T-helper 17 cell (primary cell): ENCODE measurements at places on chromosomes 2 and 18.

GRCh38 chr2:78754930-78755329 lies 270.6 kb upstream of the REG3G start:
- DNase-seq: no peak

DNA sequence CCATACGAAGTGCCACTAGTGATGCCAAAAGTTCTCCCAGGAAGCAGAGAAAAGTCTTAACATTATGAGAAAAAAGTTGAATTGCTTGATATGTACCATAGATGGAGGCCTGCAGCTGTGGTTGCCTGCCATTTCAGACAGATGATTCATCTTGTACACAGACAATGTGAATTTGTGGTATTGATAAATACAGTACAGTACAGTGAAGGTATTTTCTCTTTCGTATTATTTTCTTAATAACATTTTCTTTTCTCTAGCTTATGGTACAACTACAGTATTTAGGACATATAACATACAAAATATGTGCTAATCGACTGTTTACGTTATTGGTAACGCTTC lies 33.6 kb upstream of the VWC2L start:
- DNase-seq: no peak

- no peak for DNase-seq
Measured at GRCh38 chr2:175627405-175627804, 374.7 kb downstream of the LNPK start.

DNA sequence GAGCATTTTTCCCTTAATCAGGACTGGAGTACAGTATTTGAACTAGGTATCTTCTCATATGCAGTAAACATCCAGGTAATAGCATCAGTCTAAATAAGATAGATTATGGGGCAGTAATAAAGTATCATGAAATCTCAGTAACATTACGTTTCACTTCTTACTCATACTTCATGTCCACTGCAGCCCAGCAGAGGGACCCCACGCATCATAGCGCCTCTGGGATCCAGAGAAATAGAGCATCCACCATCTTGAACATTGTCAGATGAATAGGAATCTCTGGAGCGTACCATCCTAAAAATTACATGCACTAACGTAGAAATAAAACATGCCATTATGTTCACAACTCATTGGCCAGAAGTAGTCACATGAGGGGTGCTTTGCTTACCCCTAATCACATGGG lies 499.0 kb downstream of the CPS1 start:
- DNase-seq: no peak

DNA sequence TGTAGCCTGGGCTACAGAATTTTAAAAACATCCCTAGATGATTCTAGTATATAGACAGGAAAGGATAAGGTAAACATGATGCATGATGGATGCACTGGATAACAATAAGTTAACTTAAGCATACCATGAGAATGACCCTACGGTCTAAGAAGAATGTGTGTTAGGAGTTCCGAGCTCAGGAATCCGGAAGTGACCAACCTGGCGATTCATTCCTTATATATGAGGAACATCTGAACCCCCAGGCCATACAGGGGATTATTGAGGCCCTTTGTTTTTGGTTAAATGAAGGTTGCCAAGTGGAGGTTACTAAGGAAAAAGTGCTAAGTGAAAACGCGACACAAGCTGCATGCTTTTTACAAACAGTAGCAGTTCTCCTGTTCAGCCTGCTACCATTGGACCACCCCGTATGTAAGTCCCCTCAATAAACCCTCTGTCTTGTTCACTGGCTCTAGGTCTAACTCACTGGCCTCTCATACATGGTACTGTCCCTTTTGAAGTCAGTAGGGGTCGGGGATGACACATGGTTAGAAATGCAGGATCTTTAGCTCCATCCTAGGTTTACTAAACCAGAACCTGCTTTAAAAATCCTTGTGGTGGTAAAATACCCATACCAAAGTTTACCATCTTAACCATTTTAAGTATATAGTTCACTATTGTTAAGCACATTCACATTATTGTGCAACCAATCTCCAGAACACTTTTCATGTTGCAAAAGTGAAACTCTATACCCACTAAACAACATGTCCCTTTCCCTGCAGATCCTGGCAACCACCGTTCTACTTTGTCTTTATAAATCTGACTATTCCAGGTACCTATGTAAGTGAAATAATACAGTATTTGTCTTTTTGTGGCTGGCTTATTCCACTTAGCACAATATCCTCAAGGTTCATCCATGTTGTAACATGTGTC lies 111.0 kb upstream of the MAP4K3 start:
- no peak for DNase-seq

DNA sequence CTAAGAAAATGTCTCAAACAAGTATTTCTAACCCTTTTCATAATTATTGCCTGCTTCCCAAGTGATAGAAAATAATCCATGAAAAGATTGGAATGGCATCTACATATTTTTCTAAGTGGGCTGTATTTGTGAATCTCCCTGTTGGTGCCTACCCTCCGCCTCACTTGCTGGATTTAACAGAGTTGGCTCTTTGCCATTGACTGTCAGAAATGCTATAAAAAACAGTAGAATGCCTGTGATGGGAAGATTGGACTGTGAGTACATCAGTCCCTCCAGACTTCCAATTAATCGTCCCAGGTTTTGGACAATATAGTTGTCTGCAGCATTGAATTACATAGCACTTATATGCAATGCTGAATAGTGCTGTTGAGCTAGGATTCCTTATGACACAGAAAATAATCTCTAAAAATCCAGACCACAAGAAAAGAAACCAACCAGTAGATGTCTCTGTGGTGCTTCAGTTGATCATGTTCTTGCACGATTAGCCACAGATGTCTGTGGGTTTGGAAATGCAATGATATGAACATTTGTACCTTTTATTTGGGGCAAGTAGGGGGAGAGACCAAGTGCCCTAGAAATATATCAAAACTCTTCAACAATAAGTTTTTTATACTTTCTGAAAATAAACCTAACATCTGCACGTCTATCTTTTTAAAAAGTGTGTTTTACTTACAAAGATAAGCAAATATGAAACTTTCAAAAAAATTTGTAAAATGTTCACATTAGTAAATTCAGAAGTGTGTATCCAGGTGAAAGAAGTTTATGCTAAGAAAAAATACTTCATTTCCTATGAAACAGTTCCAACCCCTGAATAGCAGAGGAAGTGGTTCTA lies 88.5 kb downstream of the DYNAP start:
- no peak for DNase-seq

GRCh38 chr2:197140045-197140444 lies 170.5 kb downstream of the ANKRD44 start:
- DNase-seq: no peak

DNA sequence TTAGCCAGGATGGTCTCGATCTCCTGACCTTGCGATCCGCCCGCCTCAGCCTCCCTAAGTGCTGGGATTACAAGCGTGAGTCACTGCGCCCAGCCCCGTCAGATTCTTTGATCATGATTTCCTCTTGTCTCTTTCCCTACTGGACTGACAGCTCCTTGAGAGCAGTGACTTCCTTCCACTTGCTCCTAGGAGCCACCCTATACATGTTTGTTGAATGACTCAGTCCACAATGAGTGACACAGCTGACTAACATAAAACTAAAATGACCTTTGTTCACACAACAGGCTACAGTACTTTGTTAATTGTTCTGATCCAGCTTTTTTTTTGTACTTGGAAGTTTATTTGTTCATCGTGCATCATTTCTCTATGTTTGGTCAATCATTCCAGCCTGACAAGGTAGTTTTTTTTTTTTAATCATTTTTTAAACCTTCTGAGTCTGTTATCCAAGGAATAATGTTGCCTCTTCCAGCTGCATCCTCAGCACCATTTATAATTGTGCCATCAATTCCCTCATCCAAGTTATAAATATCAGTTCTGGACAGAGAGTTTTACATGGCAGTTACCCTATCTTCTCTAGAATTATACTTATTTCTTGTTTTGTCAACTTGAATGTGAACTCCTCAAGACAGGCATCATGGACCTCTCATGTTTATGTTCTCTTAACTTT lies 42.9 kb upstream of the TUBA3E start:
- DNase-seq: no peak

DNA sequence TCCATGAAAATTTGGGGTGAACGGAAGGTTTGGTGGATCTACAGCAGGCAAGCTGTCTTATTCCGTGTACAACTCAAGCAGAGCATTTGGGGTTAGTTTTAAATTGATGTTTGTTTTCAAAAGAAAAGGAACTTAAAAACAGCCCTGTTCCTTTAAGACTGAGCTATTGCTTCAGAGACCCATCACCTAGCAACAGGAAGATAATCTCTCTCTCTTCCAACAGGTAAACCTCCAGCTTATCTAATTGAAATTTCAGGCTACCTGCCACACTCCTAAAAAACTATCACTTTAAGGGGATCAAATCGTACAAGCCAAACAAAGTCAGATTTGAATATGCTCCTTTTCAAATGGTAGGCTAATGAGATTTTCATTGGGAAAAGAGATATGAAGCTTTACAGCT lies 101.8 kb downstream of the RNF152 start:
- no peak for DNase-seq

DNA sequence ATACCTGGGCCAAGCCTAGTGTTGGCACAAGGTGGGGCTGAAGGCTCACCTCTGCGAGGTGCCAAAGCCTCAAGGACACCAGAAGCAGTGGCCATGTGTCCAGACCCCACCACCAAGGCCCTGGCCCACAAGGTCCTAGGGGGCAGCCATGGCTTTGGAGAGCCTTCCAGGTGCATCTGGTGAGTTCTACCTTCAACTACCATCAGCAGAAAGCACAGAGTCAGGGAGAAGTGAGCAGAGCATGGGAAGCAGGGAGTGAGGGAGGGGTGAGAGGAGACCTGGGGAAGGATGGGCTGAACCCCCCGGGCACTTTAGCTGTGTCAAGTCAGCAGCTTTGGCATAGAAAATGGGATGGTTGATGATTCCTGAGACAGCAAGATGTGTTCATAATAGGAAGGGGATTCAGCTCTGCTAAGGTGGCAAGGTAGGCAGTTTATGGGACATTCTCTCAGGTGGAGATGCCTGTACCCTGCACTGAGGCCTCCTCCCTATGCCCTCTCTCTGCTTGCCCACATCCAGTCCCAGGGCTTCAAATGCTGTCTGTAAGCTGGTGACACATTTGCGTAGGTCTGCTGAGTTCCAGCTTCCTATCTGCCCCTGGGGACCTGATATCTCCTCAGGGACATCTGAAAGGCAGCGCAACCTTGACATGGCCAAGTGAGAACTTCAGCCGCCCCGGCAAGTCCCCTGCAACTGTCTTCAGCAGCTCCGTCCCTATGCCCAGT lies 83.4 kb upstream of the RGPD5 start:
- no peak for DNase-seq

DNA sequence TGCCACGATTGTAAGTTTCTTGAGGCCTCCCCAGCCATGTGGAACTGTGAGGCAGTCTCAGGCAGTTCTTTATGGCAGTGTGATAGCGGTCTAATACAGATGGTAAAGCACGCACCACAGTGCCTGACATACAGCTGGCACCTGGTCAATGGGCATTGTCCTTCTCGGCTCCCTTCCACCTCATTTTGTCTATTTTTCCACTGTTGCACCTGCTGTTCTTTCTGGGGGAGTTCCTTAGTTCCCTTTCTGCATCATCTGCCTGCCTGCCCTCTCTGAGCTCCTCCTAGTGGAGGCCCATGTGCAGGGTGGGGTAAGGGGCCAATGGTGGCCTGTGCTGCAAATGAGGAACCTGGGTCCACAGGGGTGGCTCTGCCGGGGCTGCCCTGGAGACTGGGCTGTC lies 157.6 kb downstream of the LPIN1 start:
- no peak for DNase-seq

- no peak for DNase-seq
Measured at GRCh38 chr2:216474925-216475670, 23.5 kb upstream of the RPL37A start.

- DNase-seq: no peak
Measured at GRCh38 chr2:231988179-231988866, 26.8 kb downstream of the DIS3L2 start.

DNA sequence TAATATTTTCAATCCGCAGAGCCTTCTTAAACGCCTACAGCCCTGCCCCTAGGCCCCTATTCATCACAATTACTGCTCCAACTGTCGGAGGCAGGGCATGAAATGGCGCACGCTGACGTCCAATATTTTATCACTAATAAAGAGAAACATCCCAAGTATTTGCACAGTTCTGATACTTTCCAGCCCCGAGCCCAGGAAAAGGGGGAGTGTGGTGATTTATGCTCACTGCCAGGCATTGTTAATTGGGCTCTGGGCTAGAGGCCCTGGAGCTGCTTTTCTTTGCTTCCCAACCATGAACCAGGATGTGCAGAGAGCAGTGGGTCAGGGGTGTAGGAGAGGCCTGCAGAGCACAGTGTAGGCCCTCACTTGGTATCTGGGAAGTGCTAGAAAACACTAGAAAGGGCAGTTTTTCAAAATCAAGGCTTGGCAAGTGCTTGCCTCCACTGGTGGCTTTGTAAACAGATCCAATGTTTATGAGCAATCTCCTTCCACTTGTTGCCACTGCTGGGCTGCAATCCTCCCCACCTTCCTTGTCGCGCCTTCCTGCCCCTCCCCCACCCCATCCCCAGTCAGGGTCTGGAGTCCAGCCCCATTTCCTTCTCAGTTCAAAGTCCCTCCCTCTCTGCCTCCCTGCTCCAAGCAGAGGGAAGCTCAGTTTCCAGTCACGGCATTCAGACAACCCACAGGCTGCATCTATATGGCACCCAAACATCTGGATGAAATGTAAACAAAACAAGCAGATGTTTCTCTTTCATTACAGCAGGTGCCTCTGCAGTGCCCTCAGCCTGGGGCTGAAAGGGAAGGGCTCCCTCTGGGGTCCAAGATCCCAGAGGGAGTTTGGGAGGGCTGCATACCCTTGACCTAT lies 83.9 kb upstream of the PKDCC start:
- DNase-seq: no peak

- no peak for DNase-seq
Measured at GRCh38 chr2:178550352-178550751, 70.1 kb downstream of the PLEKHA3 start.

DNA sequence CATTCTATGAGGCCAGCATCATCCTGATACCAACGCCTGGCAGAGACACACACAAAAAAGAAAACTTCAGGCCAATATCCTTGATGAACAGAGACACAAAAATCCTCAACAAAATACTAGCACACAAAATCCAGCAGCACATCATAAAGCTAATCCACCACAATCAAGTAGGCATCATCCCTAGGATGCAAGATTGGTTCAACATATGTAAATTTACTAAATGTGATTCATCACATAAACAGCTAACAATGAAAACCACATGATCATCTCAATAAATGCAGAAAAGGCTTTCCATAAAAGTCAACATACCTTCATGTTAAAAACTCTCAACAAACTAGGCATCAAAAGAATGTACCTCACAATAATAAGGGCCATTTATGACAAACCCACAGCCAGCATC lies 65.3 kb downstream of the WDPCP start:
- no peak for DNase-seq

- DNase-seq: no peak
Measured at GRCh38 chr2:102474785-102475184, 1.8 kb downstream of the SLC9A4 start.
